Inflammatory macrophage treated with lipopolysaccharide for 1 hour (primary cell): ENCODE measurements at places on chromosomes 2 and 18.

DNA sequence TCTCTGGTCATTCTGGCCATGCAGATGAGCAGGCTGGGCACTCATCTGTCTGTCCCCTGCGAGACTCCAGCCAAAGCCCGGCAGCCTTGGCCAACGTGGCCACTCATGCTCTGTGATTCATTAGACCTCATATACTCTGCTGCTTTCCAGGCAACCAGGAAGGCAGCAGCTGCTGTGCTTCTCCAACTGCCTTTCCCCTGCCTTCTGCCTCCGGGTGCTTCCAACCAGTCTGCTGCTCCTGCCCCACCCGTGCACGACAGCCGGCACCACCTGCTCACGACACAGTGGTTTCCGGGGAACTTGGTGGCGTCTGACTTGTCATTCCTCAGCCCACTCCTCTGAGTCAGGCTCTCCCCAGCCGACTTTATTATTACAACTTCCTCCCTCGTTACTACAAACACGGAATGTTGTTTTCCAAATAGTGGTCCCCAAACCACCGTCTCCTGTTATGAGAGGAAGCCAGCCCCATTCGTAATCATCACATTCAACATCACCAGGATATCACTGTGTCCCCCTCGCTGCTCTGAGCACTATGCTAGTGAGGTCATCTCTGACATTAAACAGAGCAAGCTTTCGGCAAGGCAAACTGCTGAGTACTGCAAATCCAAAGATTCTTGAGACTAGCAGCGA is 392.4 kb downstream of the ALK start:
- peak; percentile 27 for DNase-seq

GRCh38 chr18:39786477-39786876 is 2168.6 kb upstream of the PIK3C3 start:
- no peak for DNase-seq

DNA sequence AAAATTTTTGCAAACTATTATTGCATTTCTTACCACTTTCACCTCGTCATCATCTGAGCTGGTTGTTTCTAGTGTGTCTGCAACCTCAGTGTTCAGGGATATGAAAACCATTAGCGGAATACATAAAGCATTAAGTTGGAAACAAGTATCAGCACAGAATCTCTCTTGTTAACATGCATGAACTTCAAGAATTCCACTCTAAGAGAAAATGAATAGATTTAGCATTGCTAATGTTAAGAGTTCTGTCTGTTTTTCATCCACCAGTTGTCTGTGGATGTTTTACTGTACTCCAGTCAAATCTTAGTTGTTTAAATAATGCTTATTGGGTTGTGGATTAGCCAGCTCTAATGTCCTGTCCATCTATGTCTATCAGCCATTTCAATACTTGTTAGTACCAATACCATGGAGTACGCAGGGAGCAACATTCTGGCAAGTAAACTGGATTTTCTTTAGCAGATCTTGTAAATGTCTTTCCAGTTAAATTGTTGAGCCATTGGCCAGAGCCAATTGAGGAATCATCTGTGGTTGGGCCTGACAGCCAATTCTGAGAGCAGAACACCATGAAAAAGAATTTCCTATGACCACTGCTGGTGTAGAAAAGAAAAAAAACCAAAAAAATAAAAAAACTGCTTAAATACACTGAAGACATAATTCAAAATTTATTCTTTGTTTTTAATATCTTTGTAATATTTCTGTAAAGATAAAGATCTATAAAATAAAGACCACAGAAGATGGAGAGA is 82.5 kb downstream of the SLC8A1 start:
- DNase-seq = no peak

DNA sequence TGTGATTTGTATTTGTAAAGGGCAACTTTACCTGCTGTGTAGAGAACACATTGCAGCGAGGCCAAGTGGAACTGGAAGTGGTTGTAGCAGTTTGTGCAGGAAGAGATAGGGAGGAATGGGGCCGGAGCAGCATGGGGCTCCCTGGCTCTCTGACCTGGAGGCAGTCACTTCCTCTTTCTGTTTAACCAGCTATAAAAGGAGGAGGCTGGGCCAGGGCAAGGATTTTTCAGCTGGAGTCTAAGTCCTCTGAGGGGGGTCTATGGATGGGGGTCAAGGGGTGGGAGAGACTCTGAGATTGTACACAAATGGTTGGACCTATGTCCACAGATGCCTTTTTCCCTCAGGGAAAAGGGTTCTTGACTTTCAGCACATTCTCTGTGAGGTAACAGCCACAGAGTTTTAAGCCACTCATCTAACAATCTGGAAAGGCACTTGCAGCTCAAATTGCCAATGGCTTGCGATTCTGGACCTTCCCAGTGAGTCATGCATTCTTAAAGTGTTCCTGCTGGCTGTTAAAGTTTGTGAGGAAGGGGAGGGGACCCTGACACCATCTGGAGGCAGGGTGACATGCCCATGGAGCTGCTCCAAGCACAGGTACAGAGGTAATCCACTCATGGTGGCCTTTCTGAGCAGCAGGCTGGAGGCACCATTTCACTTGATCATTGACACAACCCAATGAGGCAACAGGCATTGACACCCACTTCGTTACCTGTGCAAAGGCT is 347.0 kb downstream of the CYRIA start:
- no peak for DNase-seq

- no peak for DNase-seq
Measured at GRCh38 chr2:170344663-170345346, 166.9 kb downstream of the MYO3B start.

GRCh38 chr2:132430895-132431294 is 14.3 kb downstream of the GPR39 start:
- no peak for DNase-seq

DNA sequence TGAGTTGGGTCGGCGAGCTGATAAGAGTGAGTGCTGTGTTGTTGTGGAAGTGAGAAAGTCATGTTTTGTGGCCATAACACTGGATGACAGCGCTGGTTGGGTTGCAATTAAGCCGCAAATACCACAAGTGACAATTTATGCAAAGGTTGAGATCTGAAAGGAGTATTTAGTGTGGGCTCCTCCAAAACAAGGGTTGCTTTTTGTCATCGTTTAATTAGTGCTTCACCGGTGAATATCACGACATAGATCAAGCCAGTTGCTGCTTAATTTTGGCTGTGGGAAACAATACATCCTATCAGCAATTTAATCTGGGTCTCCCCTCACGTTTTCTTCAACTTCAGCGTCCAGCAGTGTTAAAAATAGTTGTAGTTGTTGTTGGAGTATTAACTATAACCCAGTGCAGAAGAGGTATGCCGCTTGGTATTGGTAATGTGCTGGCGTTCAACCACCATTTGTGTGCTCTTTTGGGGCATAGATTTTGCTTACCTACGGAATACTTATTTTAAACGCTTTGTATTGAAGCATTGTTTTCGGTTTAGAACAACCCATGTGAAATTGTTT is 662 bp downstream of the ACVR2A start:
- no peak for DNase-seq

- DNase-seq = no peak
Measured at GRCh38 chr2:232324778-232325177, 53.8 kb upstream of the ALPP start.

GRCh38 chr18:80046011-80046410 is 11.8 kb downstream of the RBFA start:
- no peak for DNase-seq

DNA sequence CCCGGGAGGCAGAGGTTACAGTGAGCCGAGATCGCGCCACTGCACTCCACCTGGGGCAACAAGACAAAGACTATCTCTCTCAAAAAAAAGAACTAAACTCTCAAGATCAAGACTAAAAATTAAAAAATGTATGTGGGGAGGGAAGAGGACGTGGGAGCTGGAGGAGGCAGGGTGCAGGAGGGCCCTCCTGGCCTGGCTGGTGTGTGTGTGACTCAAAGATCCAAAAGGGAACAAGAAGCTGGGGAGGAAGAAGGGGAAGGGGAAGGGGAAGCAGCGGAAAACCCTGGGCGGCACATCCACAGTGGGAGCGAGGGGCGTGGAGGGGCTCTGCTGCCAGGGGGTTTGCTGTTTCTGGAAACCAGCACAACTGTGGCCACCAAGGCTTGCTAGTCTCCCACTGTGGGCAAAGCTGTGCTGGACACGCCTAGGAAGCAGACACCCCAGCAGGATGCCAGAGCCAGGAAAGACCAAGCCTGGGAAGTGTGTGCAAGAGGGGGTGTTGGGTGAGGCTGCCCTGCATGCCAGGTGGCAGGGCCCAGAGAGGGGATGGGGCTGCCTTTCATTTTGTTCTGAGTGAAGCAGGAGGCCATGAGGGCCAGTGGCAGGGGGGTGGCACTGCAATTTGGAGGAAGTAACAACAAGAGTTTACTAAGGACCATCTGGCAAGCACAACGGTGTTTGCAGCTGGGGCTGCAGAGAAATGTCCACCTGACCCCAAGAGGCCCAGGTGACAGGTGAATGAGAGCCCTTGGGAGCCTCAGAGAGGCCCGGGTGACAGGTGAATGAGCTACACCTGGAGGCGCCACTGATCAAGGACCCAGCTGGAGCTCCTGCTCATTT is 44.5 kb downstream of the ANO7 start:
- DNase-seq = peak; percentile 9

GRCh38 chr2:153510996-153511395 is 32.4 kb upstream of the RPRM start:
- DNase-seq = no peak

DNA sequence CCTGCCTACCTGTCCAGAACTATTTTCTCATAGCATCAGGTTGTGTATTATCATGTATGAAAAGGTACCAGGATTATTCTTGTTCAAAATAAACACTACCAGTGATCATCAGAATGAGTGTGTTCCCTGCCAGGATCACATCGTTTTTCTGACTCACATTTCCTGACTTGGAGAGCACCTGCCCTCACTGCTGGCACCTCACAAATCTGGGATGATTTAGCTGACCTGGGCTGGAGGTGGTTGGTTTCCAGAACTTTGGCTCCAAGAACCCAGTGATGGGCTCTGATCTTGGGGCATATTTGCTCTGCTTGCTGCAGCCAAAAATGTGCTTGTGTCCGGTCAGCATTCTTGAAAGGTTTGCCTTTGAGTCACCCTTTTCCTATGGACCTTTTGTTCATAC is 836.3 kb upstream of the ACVR2A start:
- no peak for DNase-seq

DNA sequence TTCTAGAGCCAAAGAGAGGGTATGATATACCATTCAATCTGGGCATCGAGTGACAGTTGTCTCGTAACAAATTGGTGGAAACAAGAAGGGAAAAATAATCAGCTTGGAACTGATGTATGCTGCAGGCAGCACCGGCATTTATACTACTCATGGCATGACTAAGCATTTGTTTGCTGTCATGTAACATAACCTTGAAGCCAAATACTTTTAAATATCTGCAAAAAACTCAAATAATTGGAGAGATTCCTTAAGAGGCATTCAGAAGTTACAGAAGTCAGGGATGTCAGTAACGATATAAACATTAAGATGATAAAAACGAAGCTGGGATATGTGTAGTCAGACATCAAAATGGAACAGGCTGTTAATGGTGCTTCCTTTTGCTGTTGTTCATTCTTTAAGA is 157.3 kb upstream of the MMADHC start:
- DNase-seq = no peak

DNA sequence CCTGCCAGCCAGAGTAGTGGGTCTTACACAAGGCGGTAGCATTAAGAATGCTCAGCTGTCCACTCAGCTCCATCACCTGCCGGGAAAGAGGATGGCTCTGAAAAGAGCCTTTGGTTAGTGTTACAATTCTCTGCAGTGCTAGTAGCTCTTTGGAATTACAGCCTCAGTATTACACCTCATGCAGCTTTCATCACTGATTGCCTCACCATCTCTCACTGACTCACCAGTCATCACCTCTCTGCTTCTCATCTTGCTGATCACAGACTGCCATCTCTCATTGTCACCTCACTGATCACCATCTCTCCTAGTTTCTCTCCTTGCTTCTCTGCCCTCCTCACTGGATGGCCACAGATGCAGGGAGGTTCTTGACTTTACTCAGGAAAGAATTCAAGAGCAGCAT is 573.5 kb upstream of the SETBP1 start:
- DNase-seq = no peak

DNA sequence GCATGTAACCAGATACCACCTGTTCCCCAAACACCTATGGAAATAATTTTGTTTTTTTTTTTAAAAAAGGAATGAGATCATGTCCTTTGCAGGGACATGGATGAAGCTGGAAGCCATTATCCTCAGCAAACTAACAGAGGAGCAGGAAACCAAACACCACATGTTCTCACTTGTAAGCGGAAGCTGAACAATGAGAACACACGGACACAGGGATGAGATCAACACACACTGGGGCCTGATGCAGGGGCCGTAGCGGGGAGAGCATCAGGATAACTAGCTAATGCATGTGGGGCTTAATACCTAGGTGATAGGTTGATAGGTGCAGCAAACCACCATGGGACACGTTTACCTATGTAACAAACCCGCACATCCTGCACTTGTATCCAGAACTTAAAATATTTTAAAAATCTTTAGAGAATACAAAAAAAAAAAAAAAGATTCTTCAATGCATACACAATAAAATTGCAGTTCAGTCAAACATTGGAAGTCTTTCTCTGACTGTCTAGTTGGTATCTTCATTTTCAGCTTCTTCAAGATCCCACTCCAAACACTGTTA is 11.6 kb upstream of the CASP10 start:
- no peak for DNase-seq

DNA sequence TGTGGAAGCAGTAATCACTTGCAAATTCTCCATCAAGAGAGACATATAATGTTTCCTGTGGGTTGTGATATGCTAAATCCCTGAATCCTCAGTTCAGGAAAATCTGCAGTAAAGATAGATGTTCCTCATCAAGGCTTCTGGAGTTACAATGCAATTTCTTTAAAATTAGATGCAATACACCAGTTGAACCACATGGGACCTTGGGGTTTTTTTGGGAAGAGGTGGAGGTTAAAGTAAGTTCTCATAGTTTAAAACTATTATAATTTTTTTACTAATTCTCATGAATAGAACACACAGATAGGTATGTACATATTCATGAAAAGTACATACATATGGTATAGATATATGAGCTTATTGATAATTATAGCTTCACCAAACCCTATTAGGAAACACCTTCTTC is 496.2 kb downstream of the SATB2 start:
- no peak for DNase-seq

GRCh38 chr2:218194880-218195279 is 22.1 kb upstream of the ARPC2 start:
- DNase-seq = no peak

DNA sequence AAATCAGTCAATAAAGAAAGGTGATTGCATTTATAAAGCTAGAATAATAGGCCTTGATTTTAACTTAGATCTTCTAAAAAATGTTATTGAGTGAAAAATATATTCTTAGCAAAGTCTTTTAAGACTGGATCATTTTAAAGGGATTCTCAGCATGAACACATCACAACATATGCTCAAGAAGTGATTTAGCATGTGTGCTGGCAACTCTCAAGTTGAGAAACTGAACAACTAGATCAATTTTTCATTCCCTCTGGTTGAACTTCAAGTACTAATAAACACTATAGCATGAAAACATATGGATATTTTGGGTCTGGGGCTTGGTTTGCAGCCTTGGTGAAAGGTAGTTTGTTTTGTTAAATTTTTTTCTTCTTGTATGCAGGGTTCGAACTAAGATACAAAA is 107.8 kb upstream of the PNPT1 start:
- DNase-seq = no peak

GRCh38 chr18:9091066-9091476 is 11.4 kb upstream of the NDUFV2 start:
- DNase-seq = no peak

GRCh38 chr2:223805008-223805407 is 32.4 kb downstream of the AP1S3 start:
- DNase-seq = no peak

- DNase-seq = no peak
Measured at GRCh38 chr2:239476029-239476756, 75.4 kb upstream of the HDAC4 start.
